ENCODE measurements at places on chromosomes 7 and 10.

DNA sequence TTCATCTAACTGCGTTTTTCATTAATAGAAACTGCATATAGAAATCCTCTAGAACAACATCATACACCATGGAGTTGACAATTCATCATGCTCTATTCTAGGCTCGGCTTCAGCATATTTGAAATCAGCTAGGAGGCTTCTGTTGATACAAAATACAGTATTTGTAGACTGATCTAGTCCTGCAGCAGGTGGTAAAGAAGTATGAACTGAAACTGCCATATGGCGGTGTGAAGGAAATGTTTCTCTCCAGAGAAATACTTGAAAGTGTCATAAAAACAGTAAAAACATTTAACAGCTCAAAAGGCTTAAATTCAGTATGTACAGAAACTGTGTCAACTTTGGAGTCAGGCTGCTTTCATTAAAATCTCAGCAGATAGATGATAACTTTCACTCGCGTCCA, 32.0 kb upstream of the MYO3A start:
- no peak for DNase-seq

DNA sequence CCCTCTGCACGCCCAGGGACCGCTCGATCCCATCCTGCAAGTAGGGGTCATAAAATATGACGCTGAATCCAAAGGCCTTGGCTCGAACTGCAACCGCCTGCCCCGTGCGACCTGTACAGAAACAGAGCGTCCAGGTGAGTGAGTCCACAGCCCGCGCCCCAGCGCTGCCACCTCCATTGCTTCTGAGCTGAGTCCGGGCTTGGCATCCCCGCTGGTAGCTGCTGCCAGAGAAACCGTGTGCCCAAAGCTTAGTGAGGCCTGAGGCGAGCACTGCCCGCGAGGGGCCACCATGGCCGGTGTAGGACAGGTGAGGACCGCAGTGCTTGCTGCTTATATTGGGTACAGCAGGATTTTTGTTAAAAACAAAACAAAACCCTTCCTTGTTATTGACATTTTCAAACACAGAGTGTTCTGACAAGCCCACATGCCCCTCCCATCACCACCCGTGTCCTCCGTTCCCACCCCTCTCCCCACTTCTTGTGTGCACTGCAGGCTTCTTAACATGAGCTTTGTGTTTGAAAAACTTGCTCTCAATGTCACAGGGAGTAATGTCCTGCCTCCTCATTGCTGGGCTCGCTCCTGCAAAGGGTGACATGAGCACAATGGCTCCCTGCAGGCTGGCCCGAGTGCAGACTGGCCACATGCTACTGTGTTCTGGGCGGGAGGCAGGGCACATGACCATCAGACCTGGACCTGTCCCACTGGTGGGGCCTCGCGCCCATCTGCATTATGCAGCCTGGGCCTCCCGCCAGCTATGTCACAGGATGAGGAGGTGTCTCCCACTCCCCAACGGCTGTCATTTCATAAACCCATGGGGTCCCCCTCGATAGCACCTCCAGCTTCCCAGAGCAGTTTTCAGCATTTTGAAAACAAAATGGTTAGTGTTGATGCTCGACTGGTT, 52.9 kb downstream of the ZRANB1 start:
- no peak for DNase-seq

DNA sequence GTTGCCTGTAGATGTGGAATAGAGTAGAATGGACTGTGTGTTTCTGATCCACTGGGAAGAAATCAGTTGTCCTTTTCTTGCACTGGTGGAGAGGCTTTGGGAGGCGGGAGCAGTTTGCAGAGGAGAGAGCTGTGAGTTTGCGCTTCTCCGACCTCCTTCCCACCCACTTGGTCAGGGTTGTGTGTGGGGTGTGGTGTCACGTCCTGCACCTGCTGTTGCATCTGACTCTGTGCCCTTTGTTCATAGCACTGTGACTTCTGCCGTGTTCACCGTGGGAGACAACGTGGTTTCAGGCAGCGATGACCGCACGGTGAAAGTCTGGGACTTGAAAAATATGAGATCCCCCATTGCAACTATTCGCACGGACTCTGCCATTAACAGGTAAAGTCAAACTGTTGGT, 67.8 kb downstream of the WDR37 start:
- no peak for DNase-seq

- no peak for DNase-seq
Observed at GRCh38 chr7:102912742-102913141, at the start of gene LRRC17. Gene LRRC17, plus strand, starts transcription at chr7:102913000. Its CDS starts 20,914 bp downstream, at chr7:102933914.

- no peak for DNase-seq
Observed at GRCh38 chr10:21304198-21304597, 221.3 kb downstream of the SKIDA1 start.

DNA sequence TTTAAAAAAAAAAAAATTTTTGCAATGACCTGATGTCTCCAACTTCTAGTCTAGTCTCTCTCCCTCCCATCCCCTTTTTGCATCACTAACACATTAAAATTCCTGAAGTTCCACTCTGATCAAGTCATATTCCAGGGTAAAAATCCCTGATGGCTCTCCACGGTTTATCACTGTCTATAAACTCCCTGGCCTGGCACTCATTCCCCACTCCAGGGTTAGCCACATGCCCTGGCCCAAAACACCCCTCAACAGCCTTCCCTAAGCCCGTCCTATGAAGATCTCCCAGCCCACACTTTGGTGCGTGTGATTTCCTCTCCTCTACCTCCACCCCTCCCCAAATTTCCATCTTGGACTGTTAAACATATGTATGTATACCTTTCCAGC, 125.4 kb downstream of the JAZF1 start:
- no peak for DNase-seq

DNA sequence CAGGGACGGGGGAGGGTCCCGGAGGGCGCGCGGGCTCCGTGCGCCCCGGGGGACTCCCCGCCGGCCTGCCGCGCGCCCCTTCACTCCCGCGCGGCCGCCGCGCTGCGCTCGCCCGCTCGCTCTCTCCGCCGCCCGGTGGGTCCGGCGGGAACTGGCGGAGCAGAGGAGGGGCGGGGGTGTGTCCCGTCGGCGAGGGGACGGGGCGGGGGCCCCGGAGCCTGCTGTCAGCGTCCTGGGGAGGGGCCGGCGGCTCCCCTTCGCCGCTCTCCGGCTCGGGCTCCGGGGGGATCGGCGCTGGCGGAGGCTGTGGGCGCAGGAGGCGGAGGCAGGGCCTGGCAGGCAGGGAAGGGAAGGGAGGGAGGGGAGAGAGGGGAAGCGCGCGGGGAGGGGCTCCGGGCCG, at the start of gene SH3PXD2A:
Gene SH3PXD2A, minus strand, starts transcription at position 153 of the 400 bp plus-strand sequence. CDS start 310 bp downstream, outside the sequence.
- DNase-seq = peak; percentile 88

DNA sequence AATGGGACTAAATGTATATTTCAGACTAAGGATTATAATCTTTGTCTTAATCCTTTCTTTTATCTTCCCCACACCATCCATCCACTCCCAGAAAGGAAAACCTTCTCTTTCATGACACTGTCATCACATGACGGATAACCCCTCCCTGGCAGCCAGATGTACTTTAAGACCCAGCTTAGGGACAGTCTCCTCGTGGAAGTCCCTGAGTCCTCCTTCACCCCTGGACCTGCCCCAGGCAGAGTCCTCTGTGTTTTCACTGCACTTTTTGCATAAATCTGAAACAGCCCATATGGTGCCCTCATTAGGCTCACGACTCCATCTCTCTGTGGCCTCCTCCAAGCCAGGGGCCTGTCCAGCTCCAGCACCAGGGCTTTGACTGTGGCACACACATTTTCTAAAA, 16.0 kb downstream of the NRAP start:
- DNase-seq = no peak

GRCh38 chr10:20596911-20597310, 300.2 kb downstream of the NEBL start:
- DNase-seq = no peak

- DNase-seq = no peak
Observed at GRCh38 chr7:137986252-137987017, 15.5 kb downstream of the CREB3L2 start.

DNA sequence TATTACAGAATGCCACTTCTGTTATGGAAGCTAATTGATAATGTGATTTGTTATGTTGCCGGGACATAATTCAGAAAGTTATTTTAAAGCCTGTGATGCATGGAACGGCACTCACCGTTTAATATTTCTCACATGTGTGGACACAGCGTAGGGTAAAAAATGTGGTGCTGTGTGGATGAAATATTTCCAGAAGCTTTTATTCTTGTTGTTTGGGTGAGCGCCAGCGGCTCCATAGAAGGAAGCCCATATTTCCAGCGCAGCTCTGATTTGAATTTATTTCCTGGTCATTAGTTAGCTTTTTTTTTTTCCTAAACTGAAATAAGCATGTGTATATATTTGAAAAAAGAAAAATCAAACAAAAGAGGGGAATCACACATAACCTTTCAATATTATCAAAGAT, 20.2 kb upstream of the NKX6-2 start:
- no peak for DNase-seq

GRCh38 chr7:127705461-127705959, 53.5 kb downstream of the SND1 start:
- DNase-seq = no peak

DNA sequence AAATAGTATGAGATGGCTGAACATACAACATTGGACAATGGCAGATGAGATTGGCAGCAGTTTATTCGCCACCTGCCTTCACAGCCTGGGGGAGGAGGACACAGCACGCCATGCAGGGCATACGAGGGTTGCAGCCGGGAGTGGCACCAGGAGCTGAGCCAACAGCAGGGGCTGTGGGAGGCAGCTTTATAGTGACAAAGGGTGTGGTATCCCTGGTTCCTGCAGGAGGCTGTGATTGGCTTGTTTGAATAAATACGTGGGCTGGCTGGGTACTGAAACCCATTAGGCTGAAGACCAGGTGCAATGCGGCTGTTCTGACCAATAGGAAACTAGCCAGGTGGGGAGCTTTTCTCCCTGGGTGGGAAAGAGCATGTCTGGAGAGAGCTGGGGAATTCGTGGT, 68.9 kb upstream of the LEP start:
- DNase-seq = no peak

- DNase-seq = no peak
Observed at GRCh38 chr7:30645661-30646060, 36.6 kb downstream of the CRHR2 start.

- no peak for DNase-seq
Observed at GRCh38 chr7:40315277-40315676, 180.5 kb downstream of the SUGCT start.

GRCh38 chr10:123143162-123143824, 4.6 kb upstream of the HMX2 start:
- DNase-seq = peak; percentile 36

GRCh38 chr10:95663496-95663895, 7.0 kb upstream of the ALDH18A1 start:
- no peak for DNase-seq

GRCh38 chr7:110050785-110051184, 1040.1 kb upstream of the LRRN3 start:
- no peak for DNase-seq

DNA sequence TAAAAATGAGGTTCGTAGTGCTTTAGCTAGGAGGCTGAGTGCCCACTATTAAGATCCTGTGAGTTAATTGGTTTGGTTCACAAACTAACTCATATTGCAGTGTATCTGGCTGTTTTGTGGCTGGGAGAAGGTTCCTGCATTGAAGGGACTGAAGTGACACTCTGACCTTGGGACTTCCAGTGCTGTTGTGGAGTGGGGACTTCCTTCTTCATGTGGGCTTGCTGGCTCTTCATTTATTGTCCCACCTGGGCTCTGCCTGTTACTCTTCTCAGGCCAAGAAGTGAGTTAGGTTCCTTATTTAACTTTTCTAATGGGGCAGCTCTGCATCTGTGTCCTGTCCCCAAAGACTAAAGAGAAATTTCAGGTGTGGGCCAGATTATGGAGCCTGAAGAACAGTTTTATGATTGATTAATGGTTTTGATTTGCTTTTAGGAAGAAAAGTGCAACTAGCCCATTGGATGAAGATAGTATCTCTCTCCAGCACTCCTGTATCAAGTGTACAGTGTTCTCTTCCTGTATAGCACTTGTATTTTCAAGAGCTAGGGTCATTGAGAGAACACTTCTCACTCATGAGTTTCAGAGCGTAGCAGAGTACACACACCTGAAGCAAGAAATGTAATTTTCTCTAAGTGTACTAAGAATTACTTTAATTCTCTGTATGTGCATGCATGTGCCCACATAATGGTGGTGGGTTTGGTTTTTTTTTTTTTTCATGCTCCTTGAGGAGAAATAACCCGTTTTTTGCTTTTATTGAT, 54.8 kb downstream of the AUTS2 start:
- no peak for DNase-seq

DNA sequence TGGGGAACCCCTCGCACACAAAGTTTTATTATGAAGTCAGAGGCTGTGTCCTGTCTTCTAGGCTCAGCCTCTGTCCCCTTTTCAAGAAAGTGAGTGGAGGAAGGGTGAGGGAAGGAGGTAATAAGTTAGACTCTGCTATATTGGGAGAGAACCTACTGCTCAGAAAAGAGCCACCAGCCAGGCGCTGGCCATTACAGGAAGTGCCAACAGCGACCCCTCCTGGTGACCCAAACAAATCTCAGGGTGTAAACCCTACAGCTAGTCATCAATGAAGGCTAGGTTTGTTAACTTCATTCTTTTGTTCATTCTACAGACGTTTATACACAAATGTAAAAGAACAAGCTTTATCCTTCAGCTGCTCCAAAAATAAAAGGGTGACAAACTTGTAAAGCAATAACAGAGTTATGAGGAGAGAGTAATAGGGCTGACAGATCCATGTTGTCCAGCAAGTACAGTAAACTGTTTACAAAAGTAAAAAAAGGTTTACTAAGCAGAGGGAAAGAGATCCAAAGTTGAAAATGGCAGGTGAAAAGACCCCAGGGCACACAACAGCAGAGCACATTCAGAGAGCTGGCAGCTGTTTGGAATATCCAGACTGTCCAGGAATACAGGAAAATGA, 82.7 kb downstream of the FAM204A start:
- no peak for DNase-seq

- no peak for DNase-seq
Observed at GRCh38 chr10:129366450-129366849, 100.6 kb upstream of the MGMT start.

- DNase-seq = no peak
Observed at GRCh38 chr7:21243265-21243664, 184.6 kb upstream of the SP4 start.

- no peak for DNase-seq
Observed at GRCh38 chr10:97577701-97578100, 5.1 kb downstream of the ANKRD2 start.

- DNase-seq = no peak
Observed at GRCh38 chr10:76040107-76040829, 608.8 kb downstream of the LRMDA start.

DNA sequence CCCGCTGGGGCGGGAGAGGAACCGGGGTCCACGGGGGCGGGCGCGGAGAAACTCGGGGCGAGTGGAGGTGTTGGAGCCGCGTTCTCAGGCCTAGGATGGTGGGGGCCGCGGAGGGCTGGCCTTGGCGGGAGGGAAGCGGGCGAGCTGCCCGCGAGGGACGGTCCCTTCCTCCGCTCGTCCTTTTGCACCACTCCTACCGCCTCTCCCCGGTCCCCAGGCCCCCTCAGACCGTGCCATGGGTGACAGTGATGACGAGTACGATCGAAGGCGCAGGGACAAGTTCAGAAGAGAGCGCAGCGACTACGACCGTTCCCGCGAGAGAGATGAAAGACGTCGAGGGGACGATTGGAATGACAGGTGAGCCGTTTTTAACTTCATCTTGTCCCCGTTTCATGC, 451 bp downstream of the SRRT start:
- peak; percentile 48 for DNase-seq

Measured in kidney (tissue), 22 donors.